ENCODE measurements at places on chromosomes 3 and 15.

- DNase-seq: no peak
Measured at GRCh38 chr3:124876401-124876878, 10.7 kb downstream of the ITGB5 start.

- no peak for DNase-seq
Measured at GRCh38 chr15:38005953-38006808, 71.7 kb downstream of the TMCO5A start.

- DNase-seq: no peak
Measured at GRCh38 chr15:87623832-87624231, 632.7 kb downstream of the NTRK3 start.

DNA sequence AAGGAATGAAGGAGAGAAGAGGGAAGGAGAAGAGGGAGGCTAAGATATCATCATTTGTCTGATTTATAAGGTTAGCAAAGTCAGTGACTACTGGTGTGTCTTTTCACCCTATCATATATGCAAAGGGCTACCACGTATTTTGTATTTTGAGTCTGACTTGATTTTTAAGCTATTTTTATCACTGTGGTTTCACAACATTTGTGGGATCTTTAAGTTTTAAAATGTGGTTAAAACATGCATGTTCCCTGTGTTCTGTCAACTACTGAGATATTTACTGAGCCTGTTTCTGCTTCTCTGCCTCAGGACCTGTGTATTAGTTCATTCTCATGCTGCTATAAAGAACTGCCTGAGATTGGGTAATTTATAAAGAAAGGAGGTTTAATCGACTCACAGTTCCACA lies 22.5 kb upstream of the SPTSSB start:
- DNase-seq: no peak

DNA sequence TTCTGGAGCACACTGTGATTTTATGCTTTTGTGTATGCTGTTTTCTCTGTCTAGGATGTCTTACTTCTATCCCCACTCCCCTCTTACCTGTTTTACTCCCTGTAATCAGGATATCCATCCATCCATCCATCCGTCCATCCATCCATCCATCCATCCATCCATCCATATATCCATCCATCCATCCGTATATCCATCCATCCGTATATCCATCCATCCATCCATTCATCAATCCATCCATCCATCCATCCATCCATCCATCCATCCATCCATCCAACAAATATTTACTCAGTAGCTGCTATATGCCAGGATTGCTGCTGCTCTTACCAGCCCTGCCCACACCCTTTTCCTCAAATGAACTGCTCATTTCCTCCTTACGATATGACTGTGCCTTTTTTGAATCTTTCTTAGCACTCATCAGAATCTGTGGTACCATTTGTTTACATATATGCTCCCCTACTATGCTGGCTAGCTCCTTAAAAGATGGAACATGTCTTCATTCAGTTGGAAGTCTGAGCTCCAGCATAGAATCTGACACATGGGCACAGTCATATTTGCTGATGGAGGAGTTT lies 35.2 kb downstream of the USP13 start:
- no peak for DNase-seq

DNA sequence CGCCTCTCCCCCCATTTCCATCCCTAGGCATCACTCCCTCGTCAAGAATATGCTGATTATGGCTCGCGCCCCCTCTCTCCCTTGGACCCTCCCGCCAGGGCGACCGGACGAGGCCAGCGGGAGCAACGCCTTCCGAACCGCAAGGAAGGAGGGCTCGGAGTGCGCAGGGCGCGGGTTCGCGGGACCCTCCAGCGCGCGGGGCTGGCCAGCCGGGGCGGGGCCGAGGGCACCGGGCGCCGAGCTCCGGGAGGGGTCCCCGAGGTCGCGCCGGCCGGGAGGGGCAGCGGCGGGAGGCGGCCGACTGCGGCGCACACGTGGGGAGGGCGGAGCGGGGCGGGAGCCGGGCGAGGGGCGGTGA lies 483 bp downstream of the EHD4 start:
- no peak for DNase-seq

GRCh38 chr3:131403216-131403895 lies 21.8 kb downstream of the NUDT16 start:
- DNase-seq: no peak

DNA sequence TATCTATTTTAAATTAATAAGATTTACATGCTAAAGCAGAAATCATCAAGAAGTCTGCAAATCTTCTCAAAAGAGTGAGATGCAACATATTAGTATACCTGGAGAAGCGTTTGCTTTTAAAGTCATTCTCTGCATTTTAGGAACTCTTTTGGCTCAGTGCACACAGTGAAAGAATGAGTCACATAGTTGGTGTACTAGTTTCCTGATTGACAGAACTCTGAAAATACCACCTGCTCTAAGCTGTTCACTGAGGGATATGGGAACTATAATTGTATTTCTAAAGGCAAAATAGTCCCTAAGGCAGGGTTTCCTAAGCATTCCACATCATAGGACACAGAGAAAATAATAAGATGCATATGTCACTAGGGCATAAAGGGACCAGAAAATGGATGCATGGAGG lies 838.5 kb downstream of the DIPK2A start:
- no peak for DNase-seq

DNA sequence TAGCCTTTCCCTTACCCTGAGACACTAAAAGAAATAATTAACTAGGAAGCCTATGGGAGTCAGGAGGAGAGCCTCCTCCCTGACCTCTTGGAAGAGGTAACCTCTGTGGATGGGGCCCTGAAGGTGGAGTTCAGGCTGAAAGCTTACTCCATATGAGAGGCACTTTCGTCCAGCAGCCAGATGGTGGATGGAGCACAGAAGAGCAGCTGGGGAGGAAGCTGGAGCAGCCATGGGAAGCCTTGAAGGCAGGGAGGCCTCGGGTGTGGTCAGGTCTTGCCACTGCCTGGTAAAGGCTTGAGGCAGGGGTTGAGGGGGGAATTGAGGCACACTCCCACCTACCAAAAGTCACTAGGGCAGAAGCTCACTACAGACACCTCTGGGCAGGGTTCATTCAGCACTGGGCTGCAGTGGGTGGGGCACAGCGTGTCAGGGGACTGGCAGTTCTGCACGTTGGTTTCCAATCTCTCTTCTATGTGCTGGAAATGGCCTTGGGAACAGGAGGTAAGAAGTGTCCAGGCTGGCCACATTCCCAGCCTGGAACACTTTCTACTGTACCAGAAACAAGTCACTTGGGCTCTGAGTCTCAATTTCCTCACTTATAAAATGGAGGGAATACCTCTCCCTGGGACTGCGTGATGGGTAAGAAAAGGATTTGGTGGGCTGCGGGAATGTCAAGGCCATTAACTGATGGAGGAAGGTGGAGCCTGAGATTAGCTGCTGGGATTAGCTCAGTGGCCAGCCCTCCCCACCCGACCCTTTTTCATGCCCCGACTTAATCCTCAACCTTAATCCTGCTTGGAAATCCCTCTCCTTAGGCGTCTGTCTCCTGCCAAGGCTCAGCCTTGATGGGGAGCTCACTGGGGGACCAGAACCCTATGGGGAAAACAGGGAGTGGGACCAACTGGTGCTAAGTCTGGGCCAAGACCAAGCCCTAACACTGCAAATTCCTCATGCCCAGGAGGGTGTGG lies 5.4 kb downstream of the PCBP4 start:
- DNase-seq: no peak

DNA sequence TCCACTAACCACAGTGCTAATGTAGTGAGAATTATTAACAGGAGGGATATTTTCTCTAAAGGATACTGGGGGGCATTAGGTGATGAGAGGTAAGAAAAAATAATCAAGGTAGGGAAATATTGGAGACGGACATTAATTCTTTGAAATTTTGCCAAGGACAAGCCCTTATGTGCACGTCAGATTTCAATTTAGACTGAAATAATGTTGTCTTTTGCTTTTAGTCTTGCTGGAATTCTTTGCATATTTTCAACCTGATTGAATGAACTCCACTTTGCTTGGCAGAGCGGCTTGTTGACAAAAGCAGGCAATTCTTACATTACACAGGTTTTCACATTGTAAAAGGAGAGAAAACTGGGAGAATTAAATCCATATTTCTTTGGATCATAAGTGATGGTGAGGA lies 25.0 kb upstream of the C3orf52 start:
- no peak for DNase-seq

GRCh38 chr3:161940621-161940965 lies 444.0 kb downstream of the OTOL1 start:
- no peak for DNase-seq

- no peak for DNase-seq
Measured at GRCh38 chr3:47803480-47804025, 615 bp downstream of the DHX30 start.

DNA sequence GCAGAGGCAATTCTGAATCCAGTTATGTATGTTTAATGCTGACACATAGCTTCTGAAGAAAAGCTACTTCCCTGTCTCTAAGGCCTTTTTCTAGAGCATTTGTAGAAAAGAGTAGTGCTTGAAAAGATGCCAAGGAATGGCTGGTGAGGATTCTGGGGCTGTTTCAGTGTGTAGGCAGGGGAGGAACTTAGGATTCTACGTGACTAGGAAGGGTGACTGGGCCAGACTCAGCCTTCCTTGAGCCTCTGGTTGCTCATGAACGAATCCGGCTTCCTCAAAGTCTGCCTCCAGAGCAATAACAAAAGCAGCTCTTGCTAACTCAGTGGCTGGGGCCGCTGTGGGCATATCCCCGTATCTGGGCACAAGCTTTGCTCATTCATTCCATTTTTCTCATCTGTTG lies 104.8 kb upstream of the WNT5A start:
- DNase-seq: no peak

DNA sequence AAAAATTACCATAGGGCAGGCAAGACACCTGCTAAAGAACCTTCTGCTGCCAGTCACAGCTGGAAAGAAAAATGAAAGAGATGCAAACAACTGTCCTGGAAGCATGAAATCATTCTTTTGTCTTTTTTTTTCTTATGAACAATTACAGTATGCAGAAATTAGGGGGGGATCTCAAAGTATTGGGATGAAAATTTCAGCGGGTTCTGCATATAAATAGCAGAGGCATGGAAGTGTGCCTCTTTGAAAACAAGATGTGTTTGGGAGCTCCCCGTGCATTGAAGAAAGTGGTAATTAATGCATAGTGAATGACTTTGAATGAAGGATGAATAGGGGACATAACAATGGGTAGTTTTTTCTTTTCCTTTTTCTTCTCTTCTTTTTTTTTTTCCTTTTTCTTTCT lies 431.2 kb downstream of the SOX2 start:
- DNase-seq: no peak

- DNase-seq: no peak
Measured at GRCh38 chr15:96352604-96353405, 22.3 kb downstream of the NR2F2 start.

DNA sequence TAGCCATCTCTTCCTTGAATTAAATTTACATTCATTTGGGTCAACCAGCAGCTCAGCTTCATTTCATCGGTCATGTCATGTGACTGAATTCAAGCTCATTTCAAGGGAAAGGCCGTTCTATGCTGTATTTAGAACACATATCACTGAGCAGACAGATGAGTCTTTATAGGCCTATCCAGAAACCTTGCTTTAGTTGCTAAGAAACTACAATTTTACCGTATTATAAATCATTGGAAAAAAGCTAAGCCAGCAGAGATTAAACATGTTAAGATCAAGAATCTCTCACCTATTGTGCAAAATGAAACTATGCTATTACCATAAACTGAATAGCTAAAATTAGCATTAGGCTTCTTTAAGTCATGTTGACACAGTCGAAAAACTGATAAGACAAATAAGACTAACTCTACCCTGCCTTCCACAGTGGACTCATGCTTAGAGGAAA lies 2.2 kb downstream of the NPTN start:
- no peak for DNase-seq

GRCh38 chr3:38644016-38644661 lies 5.3 kb downstream of the SCN5A start:
- DNase-seq: no peak

DNA sequence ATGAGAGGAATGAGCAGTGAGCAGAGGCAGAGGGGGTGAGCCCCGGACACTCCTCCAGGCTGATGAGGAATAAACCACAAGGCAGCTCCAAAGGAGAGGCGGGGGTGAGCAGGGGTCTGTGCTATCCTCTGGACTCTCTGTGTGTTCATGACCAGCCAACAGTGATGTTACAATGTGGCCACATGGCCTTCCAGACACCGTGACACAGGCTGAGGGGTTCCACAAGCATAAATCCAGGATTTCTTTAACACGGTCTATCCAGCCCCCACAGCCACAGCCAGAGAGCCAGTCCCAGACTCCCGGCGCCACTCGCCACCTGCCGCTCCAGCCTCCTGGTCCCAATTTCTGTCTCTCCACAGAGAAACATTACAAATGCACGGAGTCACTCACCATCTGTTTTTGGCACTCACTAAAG lies 24.4 kb downstream of the XXYLT1 start:
- DNase-seq: no peak

DNA sequence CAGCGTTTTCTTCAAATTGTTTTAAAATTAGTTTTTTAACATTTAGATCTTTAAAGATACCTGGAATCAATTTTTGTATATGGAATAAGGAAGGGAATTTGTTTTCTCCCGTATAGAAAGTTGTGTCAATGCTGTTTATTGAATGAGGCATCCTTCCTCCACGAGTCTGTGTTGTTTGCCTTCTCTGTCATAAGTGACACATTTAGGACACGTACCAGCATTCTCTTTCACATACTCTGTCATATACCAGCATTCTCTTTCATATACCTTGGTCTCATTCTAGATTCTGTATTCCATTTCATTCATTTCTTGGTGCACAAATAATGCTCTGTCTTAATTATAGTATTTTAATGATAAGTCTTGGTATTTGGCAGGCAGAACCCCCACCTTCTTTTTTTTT lies 10.3 kb downstream of the ATP11B start:
- DNase-seq: no peak

DNA sequence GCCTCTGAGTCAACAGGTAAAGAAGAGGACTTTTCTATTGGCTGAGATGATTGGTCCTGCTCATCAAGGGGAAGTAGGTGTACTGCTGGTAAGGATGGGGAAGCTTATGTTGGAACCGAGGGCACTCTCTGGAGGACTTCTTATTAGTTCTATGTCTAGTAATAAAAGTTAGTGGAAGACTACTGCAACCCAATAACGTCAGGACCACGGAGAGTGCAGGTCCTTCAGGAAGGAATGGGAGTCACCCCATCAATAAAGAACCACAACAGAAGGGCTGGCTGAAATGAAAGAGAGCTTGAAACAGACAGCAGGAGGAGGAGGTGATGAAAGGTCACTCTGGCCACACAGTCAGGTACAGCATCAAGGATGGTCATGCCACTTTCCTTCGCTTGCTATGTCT lies 68.8 kb upstream of the PRR23E start:
- no peak for DNase-seq

- DNase-seq: no peak
Measured at GRCh38 chr3:178456621-178457285, 79.5 kb upstream of the KCNMB2 start.
